ENCODE measurements at places on chromosomes 4 and X.
A peak's percentile ranks its signal among the peaks of the same experiment; 100 is the strongest.

DNA sequence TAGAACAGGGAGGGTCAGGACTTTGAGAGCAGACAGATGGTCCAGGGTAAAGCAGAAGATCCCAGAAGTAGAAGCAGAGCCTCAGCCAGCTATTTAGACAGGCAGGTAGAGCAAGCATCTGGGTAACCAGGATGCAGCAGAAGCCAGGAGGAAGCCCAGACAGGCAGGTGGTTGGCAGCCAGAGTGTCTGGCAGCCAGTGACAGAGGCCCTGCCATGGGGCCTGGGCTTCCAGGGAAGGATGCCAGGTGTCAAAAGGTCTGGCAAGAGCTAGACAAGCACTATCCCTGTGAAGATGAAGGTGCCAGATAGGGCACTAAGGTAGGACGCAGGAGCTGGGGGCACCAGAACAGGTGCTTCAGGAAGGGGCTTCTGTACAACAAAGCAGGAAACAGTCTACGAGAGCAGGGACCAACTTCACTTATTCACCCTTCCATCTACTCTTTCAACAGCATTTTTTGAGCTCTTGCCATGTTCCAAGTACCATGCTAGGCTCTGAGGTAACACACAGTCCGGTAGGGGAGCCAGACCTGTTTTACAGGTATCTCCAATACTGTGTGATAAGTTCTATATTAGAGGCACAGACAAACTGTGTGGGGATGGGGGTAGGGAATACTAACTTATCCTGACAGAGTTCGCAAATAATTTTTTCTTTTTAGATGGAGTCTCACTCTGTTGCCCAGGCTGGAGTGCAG is 38.1 kb upstream of the GJB1 start:
- no peak for DNase-seq

- no peak for DNase-seq
These were observed 200.6 kb upstream of the RBPJ start for GRCh38 chr4:26120098-26120825.

DNA sequence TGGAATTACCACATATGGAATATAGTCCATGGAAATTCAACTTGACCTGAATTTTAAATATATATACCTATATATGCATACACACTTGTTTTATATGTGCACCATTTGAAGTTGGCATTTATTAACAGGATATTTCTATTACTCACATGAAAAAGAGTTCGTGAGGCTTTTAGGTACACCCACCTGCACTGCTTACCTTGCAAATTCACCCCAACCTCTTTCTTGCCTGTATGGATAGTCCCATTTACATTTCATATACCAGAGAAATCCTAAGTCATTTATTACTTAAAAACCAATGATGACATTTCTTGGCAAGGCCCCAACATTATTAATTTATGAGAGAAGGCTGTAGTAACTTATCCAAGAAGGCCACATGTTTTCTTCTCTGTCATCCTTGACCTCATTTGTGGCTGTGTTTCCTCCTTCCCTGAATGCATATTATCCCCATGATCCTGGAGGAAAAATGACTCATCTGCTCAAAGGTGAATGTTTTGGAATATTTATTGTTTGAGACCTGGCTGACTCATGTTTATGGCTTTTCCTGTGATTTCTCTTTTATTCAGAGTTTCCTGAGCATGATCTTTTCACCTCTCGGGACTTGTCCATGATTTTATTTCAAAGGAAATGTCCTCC is 62.2 kb upstream of the FAM241A start:
- no peak for DNase-seq

DNA sequence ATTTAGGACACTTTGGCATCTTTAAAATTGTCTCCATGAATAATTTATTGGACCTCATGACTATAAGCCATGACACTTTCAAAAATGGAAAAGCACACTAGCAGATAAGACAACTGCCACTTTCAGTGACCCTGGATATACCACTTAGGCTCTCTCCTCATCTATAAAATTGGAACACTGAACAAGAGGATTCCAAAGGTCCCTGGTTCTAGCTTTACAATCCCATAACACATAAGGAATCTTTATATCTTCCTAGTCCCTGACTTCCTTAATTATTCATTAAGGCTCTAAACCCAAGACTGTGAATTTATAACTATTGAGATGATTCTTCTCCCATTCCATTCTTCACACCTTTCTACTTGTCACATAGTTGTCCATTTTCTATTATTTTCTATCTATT is 190.2 kb downstream of the SCFD2 start:
- DNase-seq = no peak

DNA sequence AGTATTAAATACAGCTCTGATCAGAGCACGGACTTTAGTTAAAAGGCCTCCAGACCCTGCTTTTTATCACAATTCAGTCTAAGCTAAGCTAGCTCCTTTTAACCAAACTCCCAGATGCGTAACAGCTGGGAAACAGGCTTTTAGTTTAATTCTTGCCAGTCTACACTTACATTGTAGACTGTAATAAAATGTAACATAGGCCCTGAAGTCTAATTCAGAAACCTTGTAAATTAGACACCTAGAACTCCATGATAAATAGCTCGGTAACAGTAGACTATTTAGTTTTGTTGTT is 20.1 kb downstream of the FBXO8 start:
- no peak for DNase-seq

GRCh38 chrX:49133759-49134158 is 10.2 kb upstream of the GPKOW start:
- DNase-seq = no peak

- no peak for DNase-seq
These were observed 684.9 kb upstream of the MAGEB2 start for GRCh38 chrX:29530501-29530900.

DNA sequence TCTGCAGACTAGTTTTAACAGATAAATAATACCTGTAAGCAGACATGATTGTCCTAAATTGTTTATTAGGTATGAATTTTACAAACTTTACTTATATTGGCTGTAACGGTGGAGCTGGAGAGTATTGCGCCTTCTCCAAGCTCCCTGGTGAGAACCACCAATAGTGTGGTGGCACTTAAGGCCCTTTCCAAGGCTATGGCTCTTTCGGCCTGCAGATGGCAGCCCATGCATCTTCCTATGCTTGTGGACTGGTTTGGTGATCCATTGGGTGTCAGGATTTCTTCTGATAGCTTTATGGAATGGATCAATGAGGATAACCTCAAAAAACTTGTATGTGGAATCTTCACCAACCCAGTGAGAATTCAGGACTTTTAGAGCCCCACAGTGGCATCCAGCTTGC is 7.8 kb downstream of the LARP1B start:
- no peak for DNase-seq

- DNase-seq = no peak
These were observed 174.2 kb downstream of the HHIP start for GRCh38 chr4:144820011-144820727.

DNA sequence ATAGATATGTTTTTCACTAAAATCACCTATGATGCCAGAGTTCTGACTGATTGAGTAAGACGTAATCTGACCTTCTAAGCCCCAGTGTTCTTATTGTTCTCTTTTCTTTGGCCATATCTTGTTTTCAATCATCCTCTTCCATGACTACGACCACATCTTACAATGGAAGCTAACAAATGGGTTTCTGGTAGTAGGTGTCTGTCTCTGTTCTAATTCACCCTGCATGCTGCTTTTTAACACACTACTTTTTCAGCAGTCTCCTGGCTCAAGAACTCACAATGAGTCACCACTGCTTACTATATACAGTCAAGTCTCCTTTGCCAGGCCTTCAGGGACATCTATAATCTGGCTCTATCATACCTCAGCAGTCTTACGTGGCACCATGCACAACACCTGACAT is 146.1 kb downstream of the NEXMIF start:
- no peak for DNase-seq

- DNase-seq = no peak
These were observed 49.3 kb upstream of the CD40LG start for GRCh38 chrX:136598631-136599030.

GRCh38 chr4:138870737-138871554 is 144.6 kb upstream of the NOCT start:
- peak; percentile 29 for DNase-seq

GRCh38 chrX:17836830-17837229 is 24.3 kb downstream of the RAI2 start:
- no peak for DNase-seq

DNA sequence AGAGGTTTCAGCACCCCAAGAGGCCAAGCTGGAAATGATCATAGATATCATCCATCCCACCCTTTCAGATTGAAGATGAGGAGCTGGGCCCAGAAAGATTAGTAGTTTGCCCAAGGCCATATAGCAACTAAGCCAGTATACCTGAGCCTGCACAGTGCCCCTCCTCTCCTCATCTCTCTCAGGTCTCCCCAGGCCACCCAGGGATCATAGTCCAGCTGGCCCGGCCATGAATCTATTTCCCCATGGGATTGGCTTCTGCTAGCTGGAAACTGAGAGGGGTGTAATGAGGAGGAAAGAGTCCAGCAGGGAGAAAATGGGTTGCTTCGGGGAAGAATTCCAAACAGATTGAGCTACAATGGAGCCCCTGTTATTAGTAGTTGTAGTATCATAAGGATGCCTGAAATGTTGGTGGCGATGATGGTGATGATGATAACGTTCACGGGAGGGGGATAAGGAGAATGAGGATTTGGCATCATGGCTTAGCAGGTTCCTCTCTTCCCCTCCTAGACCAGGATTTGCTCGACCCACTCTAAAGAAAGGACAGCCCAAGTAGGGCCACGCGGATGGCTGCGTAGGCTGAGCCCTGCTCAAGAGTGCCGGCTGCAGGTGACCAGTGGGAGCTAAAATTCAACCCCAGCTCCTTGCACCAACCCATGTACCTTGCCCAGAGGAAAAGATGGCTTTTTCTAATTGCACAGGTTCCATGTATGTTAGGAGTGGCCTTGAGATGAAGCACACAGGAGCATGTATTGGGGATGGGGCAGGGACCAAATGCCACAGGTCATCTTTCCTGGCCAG is 117.8 kb upstream of the PJA1 start:
- DNase-seq = no peak

- no peak for DNase-seq
These were observed 26.1 kb upstream of the CBLL2 start for GRCh38 chrX:22246620-22247019.

DNA sequence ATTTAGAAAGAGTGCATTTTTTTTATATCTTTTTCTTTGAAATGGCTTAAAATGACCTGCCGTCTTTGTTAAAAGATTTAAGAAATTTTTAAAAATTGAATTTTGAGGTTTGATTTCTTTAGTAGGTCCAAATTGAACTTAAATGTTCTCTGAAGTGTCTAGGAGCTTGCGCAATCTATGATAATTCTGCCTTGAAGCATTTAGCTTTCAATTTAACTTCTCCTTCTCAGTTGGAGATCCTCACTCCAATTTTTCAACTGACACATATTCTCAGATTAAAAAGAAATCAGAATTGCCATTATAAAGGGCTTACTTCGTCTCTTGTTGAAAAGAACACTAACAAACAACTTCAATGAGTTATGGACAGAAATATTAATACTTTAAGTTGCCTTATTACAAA is 273.5 kb downstream of the TMA16 start:
- DNase-seq = no peak

- no peak for DNase-seq
These were observed 219.8 kb downstream of the OR13H1 start for GRCh38 chrX:131763674-131764073.

- no peak for DNase-seq
These were observed 20.1 kb downstream of the EIF4E start for GRCh38 chr4:98908703-98909262.

DNA sequence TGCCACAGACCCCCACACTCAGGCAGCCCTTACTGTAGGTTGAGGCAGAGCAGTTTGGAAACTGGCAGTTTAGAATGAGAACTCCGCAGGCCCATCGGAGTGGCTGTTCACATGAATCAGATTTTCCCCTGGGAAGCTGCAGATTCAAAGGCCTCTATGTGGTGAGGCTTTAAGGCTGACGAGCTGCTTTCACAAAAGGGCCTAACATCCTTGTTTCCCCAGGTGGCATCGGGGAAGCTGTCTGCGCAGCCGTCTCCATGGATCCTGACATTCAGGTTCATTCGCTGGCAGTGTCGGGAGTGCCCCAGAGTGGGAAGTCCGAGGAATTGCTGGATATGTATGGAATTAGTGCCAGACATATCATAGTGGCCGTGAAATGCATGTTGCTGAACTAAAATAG is 33.7 kb downstream of the TKTL1 start:
- no peak for DNase-seq

DNA sequence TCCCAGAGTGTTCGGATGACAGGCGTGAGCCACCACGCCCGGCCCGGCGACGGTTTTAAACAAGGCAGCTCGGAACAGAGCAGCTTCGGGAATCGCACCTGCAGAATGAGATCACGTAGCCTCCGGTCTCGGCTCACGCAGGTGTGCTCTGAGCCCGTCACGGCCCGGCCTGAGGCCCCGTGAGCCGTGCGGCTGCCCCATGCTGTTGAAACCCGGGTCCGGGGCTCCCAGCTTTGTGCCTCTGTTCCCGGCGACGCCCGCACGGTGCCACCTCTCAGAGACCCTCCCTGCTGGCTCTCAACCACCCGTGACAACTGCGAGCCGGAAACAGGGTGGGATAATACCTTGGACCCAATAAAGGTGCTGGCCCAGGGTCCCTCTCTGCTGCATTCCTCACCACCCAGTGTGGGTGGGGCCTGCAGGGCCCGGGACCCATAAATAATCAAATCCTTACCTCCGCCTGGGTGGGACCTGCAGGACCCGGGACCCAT is 13.4 kb upstream of the PLCXD1 start:
- no peak for DNase-seq

DNA sequence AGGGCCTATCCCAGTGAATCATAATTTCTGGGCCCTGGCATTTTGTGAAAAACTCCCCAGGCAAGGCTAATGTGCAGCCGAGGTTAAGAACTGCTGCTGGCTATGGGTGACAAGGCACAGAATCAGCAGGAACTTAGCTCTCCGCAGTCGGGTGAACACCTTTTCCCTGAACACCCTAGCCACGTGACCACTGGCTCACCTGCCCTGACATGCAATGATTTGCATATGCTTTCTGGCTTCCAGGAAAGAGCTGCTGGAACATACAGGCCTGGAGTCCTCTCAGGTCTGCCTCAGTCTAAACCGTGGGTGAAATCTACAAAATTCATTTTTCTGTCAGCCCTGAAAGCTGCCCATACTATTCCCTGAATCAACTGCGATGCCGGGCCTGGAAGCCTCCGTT is 56.6 kb downstream of the ZNF827 start:
- peak; percentile 84 for DNase-seq

DNA sequence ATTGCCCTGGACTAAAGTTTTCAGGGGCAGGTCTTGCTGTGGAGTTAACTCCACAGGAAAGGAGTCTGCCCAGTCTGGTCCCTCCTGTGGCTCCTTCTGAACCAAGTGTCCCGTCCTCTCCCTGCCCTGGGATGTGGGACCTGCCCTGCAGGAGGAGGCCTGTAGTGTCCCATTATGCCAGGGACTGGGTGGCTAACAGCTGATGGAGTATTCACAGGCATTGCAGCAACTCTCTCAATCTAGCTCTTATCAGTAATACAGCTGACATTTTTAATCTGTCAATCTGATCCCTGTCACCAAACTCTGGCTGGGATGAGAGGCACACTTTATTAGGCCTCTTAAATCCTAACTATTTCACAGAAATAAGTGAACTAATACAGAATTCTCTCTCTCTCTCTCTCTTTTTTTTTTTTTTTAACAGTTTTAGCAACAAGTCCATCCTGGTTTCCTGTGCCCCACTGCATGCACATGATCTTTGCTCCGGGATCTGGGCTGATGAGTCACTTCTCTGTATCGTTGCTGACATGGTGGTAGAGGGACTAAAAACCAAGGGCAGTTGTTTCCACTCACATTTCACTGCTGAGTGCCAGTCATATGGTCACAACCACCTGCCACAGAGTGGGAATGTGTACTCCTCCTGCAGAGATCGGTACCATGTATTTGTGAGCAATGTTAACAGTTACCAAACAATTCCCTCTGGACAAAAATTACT is 39.1 kb downstream of the HAND2 start:
- DNase-seq = no peak
